GM12878 (cell line): ENCODE measurements at places on chromosomes 3 and 15. TPM values are rescaled to one million over a fixed set of nuclear protein-coding genes. Genes with fewer than 3 reads are reported as not detected.

DNA sequence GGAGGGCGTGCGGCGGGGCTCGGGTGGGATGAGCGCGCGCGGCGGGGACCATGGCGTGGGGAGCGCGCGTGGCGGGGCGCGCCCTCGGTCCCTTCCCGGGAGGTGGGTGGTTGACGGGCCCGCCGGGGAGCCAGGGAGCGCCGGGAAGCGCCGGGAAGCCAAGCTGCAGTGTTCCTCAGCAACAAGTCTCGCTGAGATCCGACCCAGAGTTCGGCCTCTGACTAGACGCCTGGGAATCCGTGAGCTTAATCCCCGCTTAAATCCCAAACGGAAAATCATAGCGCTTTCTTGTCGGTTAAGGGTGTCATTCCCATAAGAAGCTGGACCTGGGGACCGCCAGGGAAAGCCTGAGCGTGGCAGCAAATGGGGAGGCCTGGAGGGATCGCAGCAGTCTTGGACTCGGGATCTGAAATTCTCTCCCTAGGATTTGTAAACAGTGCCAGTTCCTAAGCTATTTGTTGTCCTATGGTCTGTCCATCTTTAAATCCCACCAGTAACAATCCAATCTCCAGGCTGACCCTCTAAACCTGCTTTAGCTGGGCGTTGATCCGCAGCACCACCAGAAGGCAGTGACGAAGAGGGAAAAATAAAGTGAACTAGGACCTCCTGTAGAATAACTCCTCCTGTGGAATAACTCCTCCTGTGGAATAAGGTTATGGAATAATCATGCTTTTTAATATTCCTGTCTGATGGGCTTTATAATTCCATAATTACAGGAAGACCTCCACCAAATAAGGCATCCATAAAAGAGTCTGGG is 570 bp upstream of the NEDD4 start:
- peak overlapping the region; percentile 87 for H3K4me3 ChIP-seq
- H3K4me1 ChIP-seq, result 0 out of 2 replicates have a peak, but pooled peaks cover 3% of the 10 kb centered on the region
- peaks cover 2% of the 10 kb centered on the region; the same call in 1 of the 2 replicates for H3K27me3 ChIP-seq
- no peak overlapping the region for H3K27ac ChIP-seq

GRCh38 chr15:63073497-63074172 is 31.1 kb downstream of the TPM1 start:
- H3K27me3 ChIP-seq, result no peaks in the 10 kb centered on the region
- peaks cover 9% of the 10 kb centered on the region for H3K4me1 ChIP-seq
- H3K27ac ChIP-seq, result no peak overlapping the region
- DNase-seq, result no peak

DNA sequence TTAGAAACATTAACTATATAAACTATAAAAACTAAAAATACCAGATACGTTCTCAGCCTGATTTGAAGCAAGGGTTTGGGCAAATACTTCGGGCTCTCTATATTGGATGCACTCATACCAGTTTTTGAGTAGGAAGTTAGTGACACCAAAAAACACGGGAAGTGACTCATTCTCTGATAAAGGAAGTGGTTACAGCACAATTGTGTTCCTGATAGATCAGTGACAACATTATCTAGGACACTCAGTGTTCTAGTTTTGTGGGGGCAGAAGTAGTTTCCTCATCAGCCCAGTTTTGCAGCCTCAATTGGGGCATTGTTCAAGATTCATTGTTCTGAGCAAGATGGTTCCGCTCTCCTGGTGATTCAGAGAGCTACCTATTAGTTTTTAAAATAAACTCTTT is 469.6 kb upstream of the DPPA4 start:
- H3K27ac ChIP-seq, result no peak overlapping the region
- H3K4me3 ChIP-seq, result no peak overlapping the region
- H3K27me3 ChIP-seq, result no peaks in the 10 kb centered on the region
- no peaks in the 10 kb centered on the region for H3K4me1 ChIP-seq
- DNase-seq, result no peak

Gene SNUPN
- total RNA-seq, result 22.9 and 24.6 TPM in 2 replicates

Gene CHRM5
- not detected in 2 replicates for total RNA-seq

DNA sequence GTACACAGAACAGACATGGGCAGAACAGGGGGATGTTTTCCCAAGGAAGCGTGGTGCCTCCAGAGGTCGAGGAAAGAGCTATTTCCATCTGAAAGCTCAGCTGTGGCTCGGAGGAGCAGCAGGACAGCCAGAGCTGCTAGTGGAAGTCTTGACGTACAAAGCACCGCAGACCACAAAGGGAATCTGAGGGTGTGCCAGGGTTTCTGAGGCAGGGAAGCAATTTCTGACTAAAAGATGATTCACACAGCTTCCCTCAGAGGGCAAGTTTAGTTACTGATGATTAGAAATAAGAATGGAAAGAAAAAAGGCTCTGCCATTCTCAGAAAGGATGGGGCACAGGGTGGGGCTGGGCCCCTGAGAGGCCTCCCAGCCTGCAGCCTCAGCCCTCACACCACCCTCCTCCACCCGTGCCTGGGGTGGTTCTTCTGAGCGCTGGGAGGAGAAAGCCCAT is 45.8 kb upstream of the SEC13 start:
- no peak overlapping the region for H3K4me3 ChIP-seq
- H3K27ac ChIP-seq, result no peak overlapping the region
- no peaks in the 10 kb centered on the region for H3K36me3 ChIP-seq
- H3K27me3 ChIP-seq, result no peaks in the 10 kb centered on the region; the same call in 1 of the 2 replicates

- peak within 1 kb of the TSS; percentile 30 for H3K27ac ChIP-seq
- H3K4me1 ChIP-seq, result peaks cover 35% of the 10 kb centered on the region
- no peak for DNase-seq
- H3K4me3 ChIP-seq, result peak within 1 kb of the TSS; percentile 82
- H3K27me3 ChIP-seq, result no peaks in the 10 kb centered on the region
Measured at GRCh38 chr15:64151727-64152506, at the start of gene SNX22. TSS of gene SNX22 (plus strand) at chr15:64151731. CDS start at chr15:64151776, 45 bp downstream.

DNA sequence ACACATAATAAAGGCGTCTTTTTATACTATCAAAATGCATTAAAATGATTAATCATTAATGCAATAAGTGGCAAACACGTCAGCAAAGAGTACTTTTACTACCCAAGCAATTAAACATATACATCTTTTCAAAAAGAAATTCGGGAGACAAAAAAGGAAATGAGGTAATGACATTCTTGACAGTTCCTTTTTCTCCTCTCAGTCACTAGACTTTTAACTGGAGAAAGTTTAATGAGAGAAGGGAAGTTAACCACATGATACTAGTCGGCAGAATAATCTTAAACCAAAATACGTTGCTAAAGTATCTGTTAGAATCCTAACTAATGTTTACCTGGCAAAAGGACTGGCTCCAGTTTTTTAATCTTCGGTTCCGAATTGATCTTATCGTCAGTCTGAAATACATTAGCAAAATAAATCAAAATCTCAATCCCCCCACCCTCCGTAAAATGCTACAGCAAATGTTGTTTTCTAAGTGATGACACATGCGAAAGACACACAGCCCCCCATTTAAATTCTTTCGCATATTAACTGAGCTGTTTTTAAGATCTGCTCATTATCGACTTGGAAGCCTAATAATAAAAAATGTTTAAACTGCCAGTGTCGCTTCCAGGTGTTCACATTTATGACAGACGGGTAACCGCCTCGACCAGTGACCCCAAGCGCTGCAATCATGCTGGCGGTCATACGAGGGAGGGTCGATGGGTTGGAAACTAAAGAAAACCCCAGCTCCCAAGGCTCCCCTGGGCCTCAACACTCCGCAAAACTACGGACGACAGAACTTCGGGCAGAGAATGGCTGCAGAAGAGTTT is 778 bp downstream of the MTMR10 start:
- peak overlapping the region; percentile 78 for H3K27ac ChIP-seq
- no peaks in the 10 kb centered on the region for H3K27me3 ChIP-seq
- peaks cover 8% of the 10 kb centered on the region for H3K4me1 ChIP-seq
- DNase-seq, result no peak
- H3K36me3 ChIP-seq, result 0 out of 2 replicates have a peak, but pooled peaks cover 6% of the 10 kb centered on the region

GRCh38 chr3:188026191-188026968 is 127.6 kb upstream of the LPP start:
- no peaks in the 10 kb centered on the region for H3K4me1 ChIP-seq
- no peaks in the 10 kb centered on the region for H3K27me3 ChIP-seq
- no peak for DNase-seq
- H3K4me3 ChIP-seq, result no peak overlapping the region

DNA sequence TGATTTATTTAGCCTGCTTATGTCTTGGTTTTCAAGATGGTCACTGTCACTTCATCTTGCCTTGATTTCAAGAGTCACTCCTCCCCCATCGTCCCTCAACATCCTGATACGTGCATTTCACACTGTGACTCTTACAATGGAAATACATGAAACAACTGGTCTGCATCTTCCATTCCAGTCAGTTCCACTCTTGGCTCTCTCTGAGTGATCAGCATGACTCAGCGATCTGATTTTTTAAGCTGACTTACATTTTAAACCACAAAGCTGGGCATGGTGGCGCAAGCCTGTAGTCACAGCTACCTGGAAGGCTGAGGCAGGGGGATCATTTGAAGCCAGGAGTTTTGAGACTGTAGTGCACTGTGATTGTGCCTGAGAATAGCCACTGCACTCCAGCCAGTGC is 271.2 kb upstream of the ROPN1 start:
- H3K27ac ChIP-seq, result no peak overlapping the region
- H3K4me1 ChIP-seq, result no peaks in the 10 kb centered on the region
- no peaks in the 10 kb centered on the region; the same call in 1 of the 2 replicates for H3K27me3 ChIP-seq
- no peaks in the 10 kb centered on the region for H3K36me3 ChIP-seq
- H3K4me3 ChIP-seq, result no peak overlapping the region
